ENCODE measurements at places on chromosomes 3 and 15.

- DNase-seq: no peak
These were observed 81.2 kb upstream of the CDV3 start for GRCh38 chr3:133492159-133492741.

- DNase-seq: no peak
These were observed 144.9 kb upstream of the MRPS22 start for GRCh38 chr3:139198929-139199328.

- no peak for DNase-seq
These were observed 248.3 kb downstream of the CGGBP1 start for GRCh38 chr3:87810452-87811016.

DNA sequence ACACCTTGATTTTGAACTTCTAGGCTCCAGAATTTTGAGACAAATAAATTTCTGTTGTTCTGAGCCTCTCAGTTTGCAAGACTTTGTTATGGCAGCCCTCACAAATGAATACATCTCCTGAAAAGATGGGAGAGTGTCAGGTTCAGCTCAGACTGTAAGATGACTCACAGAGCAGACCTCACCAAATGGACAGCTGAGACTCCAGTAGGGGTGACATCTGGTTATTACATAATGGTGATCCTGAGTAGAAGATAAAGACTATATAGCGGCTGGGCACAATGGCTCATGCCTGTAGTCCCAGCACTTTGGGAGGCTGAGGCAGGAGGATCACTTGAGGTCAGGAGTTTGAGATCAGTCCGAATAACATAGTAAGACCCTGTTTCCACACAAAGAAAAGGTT lies 26.2 kb upstream of the MTMR14 start:
- DNase-seq: no peak

DNA sequence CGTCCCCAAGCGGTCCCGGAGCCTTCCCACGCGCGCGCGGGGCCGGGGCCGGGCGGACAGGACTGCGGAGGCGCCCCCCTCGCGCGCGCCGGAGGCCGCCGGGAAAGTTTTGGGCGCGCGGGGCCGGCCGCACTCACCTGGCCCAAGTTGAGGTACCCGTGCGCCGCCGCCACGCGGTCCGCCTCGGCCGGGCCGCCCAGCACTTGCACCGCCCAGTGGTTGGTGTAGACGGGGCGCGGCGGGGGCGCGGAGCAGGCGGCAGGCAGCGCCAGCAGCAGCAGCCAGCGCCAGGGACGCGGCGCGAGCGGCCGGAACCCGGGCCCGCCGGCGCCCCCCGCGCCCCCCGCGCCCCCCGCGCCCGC lies 289 bp downstream of the PCSK6 start:
- peak; percentile 79 for DNase-seq

GRCh38 chr3:148737104-148737530 lies 39.4 kb downstream of the AGTR1 start:
- peak; percentile 3 for DNase-seq

- DNase-seq: no peak
These were observed 643.4 kb upstream of the NR2F2 start for GRCh38 chr15:95687061-95687460.

GRCh38 chr15:70438776-70439175 lies 324.6 kb downstream of the UACA start:
- no peak for DNase-seq

DNA sequence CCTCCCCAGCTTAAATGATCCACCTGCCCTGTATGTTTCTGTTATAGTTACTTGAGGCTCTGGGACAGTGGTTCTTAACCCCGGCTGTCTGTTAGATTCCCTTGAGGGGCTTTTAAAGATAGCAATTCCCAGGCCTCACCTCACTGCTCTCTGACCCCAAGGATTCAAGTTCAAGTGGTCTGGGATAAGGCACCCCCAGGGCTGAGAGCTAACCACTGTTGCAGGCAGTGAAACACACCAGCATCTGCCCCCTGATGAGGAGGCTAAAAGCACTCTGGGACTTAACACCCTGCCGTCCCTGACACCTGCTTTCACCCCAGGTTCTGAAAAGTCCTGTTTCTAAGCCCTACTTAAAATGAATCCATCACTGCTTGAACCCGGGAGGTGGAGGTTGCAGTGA lies 103.7 kb downstream of the LRRK1 start:
- DNase-seq: no peak

- DNase-seq: no peak
These were observed 16.0 kb upstream of the SRP14 start for GRCh38 chr15:40054855-40055575.

DNA sequence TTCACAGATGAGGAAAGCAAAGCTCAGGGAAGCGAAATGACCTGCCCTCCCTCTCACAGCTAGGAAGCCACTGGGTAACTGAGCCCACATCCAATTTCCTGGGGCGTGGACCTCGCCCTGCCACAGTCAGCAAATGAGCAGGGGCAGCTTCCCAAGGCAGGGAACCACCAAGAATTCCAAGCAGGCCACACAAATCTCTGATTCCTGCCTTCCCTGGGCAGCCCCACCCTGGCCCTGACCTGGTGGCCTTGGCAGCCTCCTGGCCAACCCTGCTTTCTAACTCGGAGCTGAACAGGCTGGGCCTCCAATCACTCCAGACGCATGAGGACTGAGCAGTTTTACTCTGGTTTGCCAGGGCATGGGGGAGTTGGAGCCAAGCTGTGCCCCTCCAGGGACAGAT lies 203.7 kb upstream of the TLE3 start:
- DNase-seq: no peak

- peak; percentile 5 for DNase-seq
These were observed 237.8 kb upstream of the GADL1 start for GRCh38 chr3:31132132-31132769.

- no peak for DNase-seq
These were observed 134.1 kb upstream of the MEF2A start for GRCh38 chr15:99431661-99432091.

DNA sequence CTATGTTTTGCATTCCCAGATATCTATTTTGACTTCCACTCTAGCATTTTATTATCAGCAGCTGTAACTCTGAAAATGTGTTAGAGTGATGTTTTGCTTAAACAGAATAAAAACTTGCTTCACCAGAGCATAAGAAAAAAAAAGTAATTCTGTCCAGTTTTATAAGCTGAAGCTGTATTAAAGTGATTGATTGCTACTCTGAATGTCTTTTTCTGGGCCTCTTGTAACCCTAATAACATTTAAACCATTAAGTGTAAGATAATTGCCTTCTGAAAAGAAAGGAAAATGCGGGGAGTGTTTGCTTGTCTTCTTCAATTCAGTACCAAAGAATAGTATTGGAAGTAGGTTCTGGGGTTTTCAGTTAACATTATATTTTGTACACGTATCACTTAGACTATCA lies 57.9 kb upstream of the UBE2E1 start:
- DNase-seq: no peak

DNA sequence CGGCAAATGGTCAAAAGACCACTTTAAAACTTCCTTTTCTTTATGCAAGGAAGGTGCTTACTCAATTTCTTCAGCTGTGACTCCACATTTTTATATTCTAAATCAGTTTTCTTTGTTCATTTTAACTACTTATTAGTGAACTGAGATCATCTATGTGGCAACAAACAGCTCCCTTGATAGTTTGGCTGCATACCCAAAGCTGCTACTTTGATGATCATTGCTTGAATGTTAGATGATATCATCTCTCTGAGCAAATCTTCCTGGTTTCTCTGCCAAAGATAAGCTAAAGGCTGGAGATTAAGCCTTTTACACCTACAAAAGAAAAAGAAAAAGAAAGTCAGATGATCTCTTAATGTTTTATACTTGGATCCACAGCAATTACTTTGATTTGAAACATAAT lies 95.5 kb downstream of the DPH6 start:
- no peak for DNase-seq

DNA sequence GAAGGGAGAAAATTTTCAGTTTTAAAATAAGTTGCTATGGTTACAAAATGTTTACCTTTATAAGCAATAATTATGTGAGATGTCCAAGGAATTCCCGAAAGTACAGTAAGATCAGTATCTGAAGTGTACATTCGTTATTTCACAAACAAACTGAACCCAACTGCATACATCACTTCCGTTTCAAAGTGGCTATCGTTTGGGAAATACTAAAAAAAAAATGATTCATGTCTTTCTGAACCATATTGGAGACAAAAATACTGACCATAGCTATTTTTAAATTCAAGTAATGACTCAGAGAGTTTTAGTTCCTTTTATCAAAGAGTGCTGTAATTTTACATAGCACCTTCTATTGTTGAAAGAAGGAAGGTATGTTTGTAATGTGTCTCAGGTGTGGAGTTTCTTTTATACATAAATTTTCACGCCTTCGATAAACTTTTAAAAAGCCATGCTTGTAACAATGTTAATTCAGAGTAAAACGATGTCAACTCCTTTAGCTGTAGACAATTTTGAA lies 8.0 kb upstream of the ANKRD28 start:
- peak; percentile 5 for DNase-seq

DNA sequence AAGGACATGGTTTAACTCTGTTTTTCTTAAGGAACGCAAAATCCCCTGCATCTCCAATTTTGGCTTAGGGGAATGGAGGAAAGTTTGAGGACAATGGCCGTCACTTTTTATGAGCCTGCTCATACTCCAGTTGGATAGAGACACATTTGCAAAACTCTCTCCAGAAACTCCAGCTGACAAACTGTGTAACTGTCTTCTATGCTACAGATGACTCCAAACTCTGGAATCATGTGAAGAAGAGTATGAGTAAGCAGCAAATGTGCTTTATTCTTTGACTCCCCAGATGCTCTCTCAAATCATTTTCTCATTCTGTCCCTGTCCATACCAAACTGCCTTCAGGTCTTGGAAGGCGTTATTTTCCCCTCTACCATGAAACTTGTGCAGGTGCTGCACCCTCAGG lies 226.5 kb upstream of the GPR149 start:
- DNase-seq: no peak

DNA sequence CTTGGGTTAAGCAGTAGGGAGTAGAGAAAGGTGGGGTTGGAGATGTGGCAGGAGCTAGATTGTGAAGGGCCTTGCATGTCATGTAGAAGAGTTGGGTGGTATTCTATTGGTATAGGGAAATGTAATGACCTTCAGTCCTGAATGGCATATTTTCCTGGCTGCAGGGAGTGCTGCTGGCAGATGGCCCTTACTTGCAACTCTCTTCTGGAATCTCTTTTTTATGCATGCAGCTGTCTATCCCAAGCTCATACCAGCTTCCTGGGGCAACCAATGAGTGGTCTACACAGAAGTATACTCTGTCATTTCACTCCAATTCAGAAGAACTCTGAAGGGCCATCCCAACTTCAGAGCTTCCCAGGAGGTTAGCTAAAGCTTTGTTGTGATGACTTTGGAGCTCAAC lies 144.7 kb upstream of the ANKRD28 start:
- DNase-seq: no peak

- no peak for DNase-seq
These were observed 4.4 kb upstream of the PLAAT1 start for GRCh38 chr3:193236599-193236998.

GRCh38 chr15:66838671-66839239 lies 136.7 kb downstream of the SMAD6 start:
- peak; percentile 31 for DNase-seq

DNA sequence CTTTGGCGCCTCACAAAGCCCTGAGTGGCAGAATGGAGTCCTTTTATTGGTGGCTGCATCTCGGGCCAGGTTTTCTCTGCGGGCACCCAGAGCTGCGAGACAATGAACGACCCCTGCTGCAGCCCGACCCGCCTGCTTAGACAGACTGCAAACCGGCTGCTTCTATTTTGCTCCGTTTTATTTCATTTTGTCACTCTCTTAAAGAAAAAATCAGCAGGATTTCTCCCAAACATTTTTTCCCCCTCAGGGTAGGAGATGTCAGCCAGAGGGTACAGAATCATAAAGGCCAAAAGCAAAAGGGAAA lies 64.8 kb downstream of the OXNAD1 start:
- DNase-seq: no peak

- no peak for DNase-seq
These were observed 36.5 kb downstream of the SLC12A6 start for GRCh38 chr15:34301058-34301457.

- DNase-seq: no peak
These were observed 30.2 kb upstream of the ATOSA start for GRCh38 chr15:52709187-52709981.

DNA sequence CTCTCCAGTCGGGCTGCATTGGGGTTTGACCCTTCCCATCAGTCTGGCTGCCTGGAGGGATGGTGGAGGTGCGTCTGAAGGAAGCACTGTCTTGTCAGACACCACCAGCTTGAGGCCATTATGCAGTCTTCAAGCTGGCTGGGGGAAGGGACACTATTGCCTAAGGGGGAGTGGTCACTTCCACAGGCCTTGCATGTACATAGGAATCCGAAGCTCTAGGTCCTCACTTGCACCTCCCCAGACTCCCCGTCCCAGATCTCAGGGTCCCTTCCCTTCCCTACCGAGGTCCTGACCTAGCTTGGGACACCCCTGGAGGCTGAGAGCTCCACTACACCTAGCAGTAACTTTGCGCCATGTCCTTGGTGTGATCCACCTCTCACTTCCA lies 48.6 kb upstream of the KLF13 start:
- no peak for DNase-seq

- DNase-seq: no peak
These were observed 11.0 kb downstream of the TCF12 start for GRCh38 chr15:56929399-56929798.

DNA sequence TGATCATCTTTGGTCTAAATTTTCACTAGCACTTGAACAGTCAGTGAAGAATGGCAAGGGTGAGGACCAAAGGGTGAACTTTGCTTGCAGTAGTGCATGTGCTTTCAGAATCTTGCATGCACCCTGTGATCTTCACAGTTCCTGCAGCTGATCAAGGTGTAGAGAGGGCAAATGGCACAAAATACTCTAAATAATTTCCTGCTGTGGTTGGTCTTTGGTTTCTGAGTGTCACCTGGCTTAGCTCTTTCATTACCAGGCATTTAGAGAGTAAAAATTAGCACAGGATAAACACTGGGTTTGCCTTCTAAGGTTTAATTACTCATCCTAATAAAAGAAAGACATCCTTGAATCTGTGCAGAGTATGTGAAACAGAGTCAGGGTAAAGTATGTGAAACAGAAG lies 11.4 kb downstream of the TIPARP start:
- DNase-seq: no peak

- no peak for DNase-seq
These were observed 20.1 kb downstream of the SLC15A2 start for GRCh38 chr3:121914081-121914998.

DNA sequence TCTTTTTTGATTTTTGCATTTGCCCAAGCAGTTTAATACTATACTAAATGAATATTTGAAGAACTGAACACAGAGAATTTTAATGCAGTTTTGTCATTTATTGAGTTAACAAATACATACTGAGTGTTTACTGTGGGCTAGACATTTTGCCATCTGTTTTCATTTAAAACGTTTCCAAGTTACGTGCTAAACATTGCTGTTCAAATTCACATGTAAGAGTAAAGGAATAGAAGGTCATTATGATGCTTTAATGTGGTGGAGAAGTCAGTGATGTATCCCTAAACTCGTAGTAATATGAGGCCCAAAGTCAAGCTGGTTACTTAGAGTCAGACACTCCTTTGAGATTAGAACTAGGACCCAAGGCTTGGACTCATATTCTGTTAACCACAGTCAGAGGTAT lies 49.4 kb downstream of the CRYBG3 start:
- DNase-seq: no peak

- DNase-seq: no peak
These were observed 68.8 kb upstream of the TMCO5A start for GRCh38 chr15:37865687-37866086.
